Upper lobe of right lung (tissue), 1 donor: ENCODE measurements at places on chromosomes 2 and 18. TPM values are rescaled to one million over a fixed set of nuclear protein-coding genes. Genes with fewer than 3 reads are reported as not detected.
A peak's percentile ranks its signal among the peaks of the same experiment; 100 is the strongest.

GRCh38 chr2:197433780-197434438 lies 919 bp downstream of the SF3B1 start:
- H3K27me3 ChIP-seq = no peaks in the 10 kb centered on the region
- DNase-seq = no peak
- H3K4me1 ChIP-seq = peaks cover 45% of the 10 kb centered on the region
- no peaks in the 10 kb centered on the region for H3K36me3 ChIP-seq
- peak overlapping the region; percentile 96 for H3K27ac ChIP-seq
- peak overlapping the region; percentile 74 for H3K4me3 ChIP-seq

GRCh38 chr18:31610286-31611205 lies 18.9 kb downstream of the TTR start:
- H3K27ac ChIP-seq = no peak overlapping the region
- no peaks in the 10 kb centered on the region for H3K4me1 ChIP-seq
- no peak for DNase-seq
- no peaks in the 10 kb centered on the region for H3K27me3 ChIP-seq

DNA sequence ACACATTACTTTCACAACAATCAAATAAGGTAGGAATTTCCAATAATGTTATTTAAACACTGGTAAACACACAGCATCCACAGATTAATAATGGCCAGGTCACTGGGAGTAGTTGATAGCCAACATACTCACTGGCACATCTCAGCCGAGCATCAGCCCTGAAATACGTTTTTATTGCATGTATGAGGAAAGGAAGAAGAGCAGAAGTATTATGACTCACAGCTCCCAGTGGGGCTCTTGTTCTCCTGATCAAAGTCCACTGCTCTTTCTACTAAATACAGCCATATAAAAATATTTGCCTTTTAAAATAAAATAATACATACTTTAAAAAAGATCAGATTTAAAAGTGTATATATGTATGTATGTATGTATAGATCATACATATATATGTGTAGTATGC lies 999.6 kb downstream of the SUCLG1 start:
- H3K27me3 ChIP-seq = no peaks in the 10 kb centered on the region
- no peak overlapping the region for H3K27ac ChIP-seq
- DNase-seq = no peak
- H3K4me3 ChIP-seq = no peak overlapping the region

GRCh38 chr18:44246001-44246400 lies 434.7 kb upstream of the SETBP1 start:
- H3K27me3 ChIP-seq = no peaks in the 10 kb centered on the region
- H3K36me3 ChIP-seq = no peaks in the 10 kb centered on the region
- no peaks in the 10 kb centered on the region for H3K4me1 ChIP-seq

DNA sequence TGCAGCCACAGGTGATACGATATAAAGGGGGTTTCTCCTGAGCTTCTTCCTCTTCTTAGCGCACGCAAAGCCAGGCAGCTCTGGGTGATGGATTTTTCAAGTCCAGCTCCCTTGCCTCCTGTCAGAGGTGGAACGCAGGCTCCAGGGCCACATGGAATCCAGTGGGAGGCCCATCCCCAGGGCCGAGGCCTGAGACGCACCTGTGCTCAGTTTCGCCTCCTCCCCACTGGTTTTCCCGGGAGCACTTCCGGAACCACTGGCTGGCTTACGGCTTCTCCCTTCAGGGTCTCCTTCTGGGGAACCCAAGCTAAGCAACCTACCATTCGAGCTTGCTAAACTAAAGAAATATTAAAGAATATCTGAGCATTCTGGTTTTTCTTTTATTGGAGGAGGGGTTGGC lies 63.6 kb downstream of the TRAPPC12 start:
- no peak overlapping the region for H3K4me3 ChIP-seq
- no peaks in the 10 kb centered on the region for H3K27me3 ChIP-seq
- no peak overlapping the region for H3K27ac ChIP-seq
- peaks cover 4% of the 10 kb centered on the region for H3K4me1 ChIP-seq
- peaks cover 51% of the 10 kb centered on the region for H3K36me3 ChIP-seq
- DNase-seq = no peak

DNA sequence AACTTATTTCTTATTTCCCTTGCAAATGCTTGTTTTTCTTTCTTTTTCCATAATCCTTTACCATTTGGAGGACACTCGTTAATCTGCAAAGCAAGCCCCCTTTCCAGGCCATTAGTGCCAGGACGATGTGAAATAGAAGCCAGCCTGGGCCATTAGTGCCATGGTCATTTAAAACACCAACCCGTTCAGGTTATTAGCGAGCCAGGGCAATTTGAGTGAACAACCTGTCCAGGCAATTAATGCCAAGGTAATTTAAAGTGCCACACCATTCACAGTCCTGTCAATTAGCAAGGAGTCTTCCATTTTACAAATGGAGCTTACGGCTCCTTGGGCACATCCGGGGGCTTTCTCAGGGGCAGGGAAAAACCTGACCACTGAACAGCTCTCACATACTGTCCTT lies 370.6 kb downstream of the HRH4 start:
- H3K27ac ChIP-seq = no peak overlapping the region
- H3K27me3 ChIP-seq = no peaks in the 10 kb centered on the region
- no peak overlapping the region for H3K4me3 ChIP-seq

GRCh38 chr18:26863921-26864497 lies 1.5 kb downstream of the AQP4 start:
- H3K36me3 ChIP-seq = peaks cover 4% of the 10 kb centered on the region
- H3K4me1 ChIP-seq = no peaks in the 10 kb centered on the region
- H3K27ac ChIP-seq = peak overlapping the region; percentile 79

DNA sequence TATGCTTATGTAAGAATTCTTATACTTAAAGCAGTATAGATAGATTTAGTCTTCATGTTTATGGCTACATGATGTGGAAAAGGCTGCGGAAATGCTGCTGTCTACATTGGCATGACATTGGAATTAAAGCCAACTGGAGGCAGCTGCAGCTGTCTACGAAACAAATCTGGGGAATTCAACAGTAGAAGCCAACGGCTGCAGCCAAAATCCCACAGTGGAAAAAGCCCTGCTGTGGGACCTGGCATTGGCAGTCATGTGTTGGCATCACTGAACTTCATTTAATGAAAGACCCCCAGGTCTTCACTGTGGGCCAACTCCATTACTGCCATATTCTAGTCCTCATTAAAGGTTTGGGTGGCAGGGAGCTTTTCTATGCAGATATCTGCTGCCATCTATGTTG lies 223.6 kb downstream of the SLC8A1 start:
- H3K36me3 ChIP-seq = no peaks in the 10 kb centered on the region
- no peak for DNase-seq
- no peak overlapping the region for H3K4me3 ChIP-seq
- no peaks in the 10 kb centered on the region for H3K27me3 ChIP-seq
- no peaks in the 10 kb centered on the region for H3K4me1 ChIP-seq

DNA sequence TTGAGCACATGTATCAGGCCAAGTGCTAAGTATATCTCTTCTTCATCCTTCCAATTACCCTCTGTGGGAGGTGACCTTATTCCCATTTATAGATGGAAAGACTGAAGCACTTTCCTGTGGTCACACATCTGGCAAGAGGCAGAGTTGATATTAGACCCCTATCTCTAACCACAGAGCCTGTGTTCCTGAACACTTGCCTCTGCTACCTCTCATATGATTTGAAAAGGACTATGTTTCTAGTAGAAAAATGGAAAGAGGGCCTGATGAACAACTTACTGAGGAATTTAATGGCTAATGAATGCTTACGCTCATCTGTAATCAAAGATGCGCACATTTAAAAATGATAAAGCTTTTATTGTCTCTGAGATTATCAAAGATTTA lies 46.2 kb upstream of the DYNC2LI1 start:
- H3K4me3 ChIP-seq = no peak overlapping the region
- H3K4me1 ChIP-seq = no peaks in the 10 kb centered on the region
- H3K27ac ChIP-seq = no peak overlapping the region
- no peaks in the 10 kb centered on the region for H3K36me3 ChIP-seq
- no peaks in the 10 kb centered on the region for H3K27me3 ChIP-seq
- DNase-seq = no peak

DNA sequence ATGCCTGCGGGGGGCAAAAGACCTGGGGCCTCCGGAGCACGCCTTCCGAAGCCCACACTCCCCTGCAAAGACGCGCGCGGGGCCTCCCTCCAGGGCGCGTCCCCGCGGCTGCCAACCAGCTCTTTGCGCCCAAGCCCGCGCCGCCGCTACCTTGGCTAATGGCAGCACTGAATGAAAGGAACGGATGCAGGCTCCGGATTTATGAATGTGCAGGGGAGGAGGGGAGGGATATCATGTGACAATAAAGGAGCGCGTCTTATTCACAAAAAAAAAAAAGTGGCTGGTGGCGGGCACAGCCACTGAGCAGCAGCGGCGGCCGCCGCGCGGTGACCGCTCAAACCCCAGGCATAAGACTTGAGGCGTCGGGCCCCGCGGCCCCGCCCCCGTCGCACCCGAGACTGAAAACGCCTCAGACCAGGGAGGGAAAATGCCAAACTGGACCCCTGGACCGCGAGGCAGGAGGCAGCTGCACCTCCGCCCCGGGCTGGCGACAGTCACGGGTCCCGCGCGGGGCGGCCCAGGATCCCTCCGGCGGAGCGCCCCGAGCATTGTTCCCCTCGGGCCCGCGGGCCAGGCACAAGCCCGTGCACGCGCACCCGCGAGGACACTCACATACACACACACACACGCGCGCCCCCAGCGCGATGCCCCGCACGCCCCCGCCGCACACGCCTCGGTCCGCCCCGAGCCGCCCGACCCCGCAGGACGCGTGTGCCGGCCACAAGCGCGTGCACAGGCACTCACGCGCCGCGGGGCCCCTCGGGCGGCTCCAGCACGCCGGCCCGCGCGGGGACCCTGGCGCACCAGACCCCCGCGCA lies 1.6 kb downstream of the SPRED2 start:
- H3K27me3 ChIP-seq = no peaks in the 10 kb centered on the region
- no peaks in the 10 kb centered on the region for H3K36me3 ChIP-seq
- peak overlapping the region; percentile 88 for H3K27ac ChIP-seq
- H3K4me3 ChIP-seq = peak overlapping the region; percentile 94
- H3K4me1 ChIP-seq = peaks cover 21% of the 10 kb centered on the region

Gene GALNT5
- total RNA-seq = 40.2 TPM

Gene LIMS4
- 2.1 TPM for total RNA-seq

- peaks cover 6% of the 10 kb centered on the region for H3K4me1 ChIP-seq
- no peaks in the 10 kb centered on the region for H3K36me3 ChIP-seq
- DNase-seq = no peak
- no peak overlapping the region for H3K4me3 ChIP-seq
- H3K27me3 ChIP-seq = no peaks in the 10 kb centered on the region
Observed at GRCh38 chr2:143581134-143581533, 451.9 kb downstream of the ARHGAP15 start.

GRCh38 chr18:51020536-51020935 lies 9.5 kb upstream of the SMAD4 start:
- no peaks in the 10 kb centered on the region for H3K27me3 ChIP-seq
- H3K4me3 ChIP-seq = no peak overlapping the region
- no peak for DNase-seq
- H3K4me1 ChIP-seq = no peaks in the 10 kb centered on the region
- H3K36me3 ChIP-seq = no peaks in the 10 kb centered on the region

DNA sequence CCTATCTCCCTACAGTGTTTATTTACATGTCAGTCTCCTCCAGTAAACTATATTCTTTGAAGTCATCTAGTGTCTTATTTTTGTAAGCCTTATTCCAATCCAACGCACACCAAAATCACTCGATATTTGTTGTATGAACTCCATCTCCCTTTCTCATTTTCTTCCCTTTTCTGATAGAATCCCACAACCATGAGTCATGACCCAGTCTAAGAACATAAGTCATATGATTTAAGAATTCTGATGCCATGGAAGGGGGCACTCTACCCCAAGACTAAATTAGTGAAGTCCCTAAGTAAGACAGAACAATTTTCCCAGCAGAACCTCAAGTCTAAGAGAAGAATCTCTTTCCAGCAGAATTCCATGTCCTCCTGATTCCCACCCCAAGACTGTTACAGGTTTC lies 5.4 kb downstream of the CHMP3 start:
- no peak overlapping the region for H3K4me3 ChIP-seq
- H3K4me1 ChIP-seq = peaks cover 9% of the 10 kb centered on the region
- no peak for DNase-seq
- H3K27me3 ChIP-seq = no peaks in the 10 kb centered on the region

Gene CXCR2
- 9.0 TPM for total RNA-seq

DNA sequence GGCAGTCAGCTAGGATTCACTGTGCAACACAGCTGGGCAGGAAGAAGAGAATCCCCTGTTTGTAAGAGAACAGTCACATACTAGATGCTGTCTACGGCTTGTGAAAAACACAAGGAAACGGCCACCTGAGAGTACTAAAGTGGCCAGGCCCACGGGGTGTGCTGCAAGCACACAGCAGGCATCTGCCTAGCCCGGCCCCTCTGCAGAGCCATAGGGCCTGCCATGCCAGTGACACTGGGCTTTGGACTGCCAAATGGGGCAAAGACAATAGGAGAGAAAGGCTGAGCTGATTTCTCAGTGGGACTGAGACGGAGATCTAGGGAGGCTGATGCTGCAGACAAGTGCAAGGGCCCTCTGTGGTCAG lies 10.3 kb downstream of the TUBB6 start:
- peaks cover 20% of the 10 kb centered on the region for H3K4me1 ChIP-seq
- H3K27me3 ChIP-seq = no peaks in the 10 kb centered on the region
- H3K36me3 ChIP-seq = peaks cover 58% of the 10 kb centered on the region
- H3K27ac ChIP-seq = no peak overlapping the region
- no peak overlapping the region for H3K4me3 ChIP-seq
- DNase-seq = no peak

Gene GPR55
- total RNA-seq = 1.2 TPM

Gene SEMA4C
- 37.7 TPM for total RNA-seq
